ENCODE measurements at places on chromosomes 3 and 15. TPM values are rescaled to one million over a fixed set of nuclear protein-coding genes. Genes with fewer than 3 reads are reported as not detected.

DNA sequence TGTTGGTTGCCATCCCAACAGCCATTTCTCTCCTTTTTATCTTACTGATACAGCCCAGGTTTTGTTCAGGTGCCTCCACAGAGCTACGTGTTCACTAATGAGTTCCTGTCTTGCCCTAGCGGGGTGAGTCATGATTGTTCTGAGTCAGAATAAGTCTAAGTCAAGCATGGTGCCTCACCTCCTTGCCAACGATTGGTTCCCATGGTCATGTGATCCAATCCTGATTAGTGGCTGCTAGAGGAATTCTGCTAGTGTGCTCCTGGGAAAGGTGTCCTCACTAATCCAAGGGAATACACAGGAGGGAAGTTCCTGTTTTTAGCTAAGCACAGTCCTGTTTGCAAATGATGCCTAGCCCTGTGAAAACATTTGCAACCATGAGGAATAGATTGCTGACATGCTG lies 99.8 kb downstream of the NSUN3 start:
- no peak for DNase-seq

DNA sequence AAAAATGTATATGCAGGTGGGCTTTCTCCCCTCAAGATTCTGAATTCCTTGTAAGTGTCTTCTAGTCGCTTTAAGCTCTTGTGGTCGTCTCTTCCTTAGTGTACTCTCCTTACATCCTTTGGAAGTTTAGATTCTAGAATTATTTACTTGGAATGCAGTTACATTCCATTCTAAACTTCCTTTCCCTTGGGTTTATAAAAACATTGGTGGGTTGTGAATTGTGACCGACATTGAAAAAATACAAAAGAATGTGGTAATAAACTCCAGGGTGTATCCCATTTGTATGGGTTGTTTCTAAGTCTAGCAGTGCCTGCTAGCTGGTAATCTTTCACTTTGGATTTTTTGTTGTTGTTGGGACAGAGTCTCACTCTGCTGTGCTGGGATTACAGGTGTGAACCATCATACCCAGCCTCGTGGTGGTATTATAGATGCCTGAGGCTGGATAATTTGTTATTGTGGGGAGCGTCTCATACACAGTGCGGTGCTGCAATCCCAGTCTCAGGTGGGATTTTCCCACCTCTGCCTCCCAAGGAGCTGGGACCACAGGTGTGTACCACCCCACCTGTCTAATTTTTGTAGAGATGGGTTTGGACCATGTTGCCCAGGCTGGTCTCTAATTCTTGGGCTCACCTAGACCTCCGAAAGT lies 9.1 kb downstream of the CHD2 start:
- DNase-seq, result no peak

- no peak for DNase-seq
These were observed 26.3 kb downstream of the KPNA1 start for GRCh38 chr3:122488262-122488973.

DNA sequence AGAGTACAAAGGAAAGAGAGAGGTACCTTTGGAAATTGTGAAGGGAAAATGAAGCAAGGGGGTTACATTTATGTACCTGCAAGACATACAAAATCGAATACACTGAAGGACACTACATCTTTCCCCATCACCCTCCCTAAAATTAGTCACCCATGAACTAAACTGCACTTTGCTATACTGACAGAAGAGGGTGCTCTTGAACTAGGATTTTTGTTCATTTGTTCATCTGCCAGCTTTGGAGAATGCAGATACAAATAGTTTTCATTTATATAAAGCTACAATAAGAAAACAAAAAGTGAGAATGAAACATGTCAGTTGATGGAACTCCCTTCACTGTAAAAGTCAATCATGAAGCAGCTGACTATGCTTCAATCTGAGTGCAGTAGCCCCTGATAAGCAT lies 55.7 kb downstream of the PCCB start:
- no peak for DNase-seq

DNA sequence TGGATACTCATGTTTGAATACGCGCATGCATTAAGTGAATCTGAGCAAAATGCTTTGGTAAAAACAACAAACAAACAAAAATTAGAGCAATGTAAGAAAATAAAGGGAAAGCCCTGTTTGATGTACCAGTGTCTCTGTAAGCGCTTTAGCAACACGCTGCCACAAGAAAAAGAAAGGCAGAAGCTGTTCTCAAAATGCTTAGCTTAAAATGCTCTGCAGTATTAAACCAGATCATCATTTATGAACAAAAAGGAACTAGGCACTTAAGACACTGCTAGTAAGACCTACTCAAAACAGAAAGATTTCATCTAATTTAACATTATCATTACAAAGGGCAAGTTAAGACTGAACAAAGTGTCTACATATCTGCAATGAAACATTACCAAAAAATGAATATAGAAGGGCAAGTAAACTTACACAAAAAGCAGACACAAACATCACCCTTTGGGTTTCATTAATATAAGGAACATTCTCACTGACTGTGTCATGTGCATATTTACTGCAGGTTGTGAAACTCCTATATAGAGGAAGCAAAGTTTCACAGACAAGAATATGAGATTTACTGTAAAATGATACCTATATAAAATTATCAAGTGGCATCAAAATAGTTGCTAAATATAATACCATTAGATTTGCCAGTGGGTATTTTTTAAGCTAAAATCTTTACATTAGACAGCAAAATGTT lies 102.1 kb downstream of the FBXL22 start:
- no peak for DNase-seq

DNA sequence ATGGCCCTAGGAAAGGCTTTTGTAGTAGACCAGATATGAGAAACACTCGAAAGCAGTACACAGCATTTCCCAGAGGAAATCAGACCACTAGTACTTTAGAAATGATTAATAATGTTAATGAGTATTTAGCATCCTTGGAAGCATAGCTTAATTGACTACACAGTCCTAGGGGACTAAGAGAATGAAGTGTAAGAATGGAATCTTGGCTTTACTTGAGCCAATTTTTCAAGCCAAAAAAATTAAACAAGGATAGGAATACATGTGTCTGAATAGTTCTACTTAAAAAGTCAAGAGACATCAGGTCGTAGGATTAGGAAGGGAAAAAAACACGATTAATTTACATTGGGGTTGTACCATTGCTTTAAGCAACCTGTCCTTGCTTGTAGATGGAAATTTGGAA lies 38.2 kb downstream of the DPPA2 start:
- DNase-seq, result no peak

TMEM207 gene
- total RNA-seq, result not detected

PLA2G4D gene
- not detected for total RNA-seq
